ENCODE measurements at places on chromosomes 5 and 9.

DNA sequence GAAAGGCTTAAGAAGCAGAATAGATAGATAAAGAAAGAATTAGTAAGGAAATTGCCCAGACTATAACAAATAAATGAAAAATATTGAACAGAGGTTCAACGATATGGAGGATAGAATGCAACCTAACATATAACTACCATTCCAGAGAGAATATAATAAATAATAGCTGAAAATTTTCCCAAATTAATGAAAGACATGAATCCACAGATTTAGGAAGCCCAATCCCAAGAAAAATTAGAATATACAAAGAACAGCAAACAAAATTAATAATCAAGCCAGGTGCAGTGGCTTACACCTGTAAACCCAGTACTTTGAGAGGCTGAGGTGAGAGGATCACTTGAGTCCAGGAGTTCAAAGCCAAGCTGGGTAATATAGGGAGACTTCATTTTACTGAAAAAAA lies 27.8 kb upstream of the FNIP1 start:
- no peak for DNase-seq

DNA sequence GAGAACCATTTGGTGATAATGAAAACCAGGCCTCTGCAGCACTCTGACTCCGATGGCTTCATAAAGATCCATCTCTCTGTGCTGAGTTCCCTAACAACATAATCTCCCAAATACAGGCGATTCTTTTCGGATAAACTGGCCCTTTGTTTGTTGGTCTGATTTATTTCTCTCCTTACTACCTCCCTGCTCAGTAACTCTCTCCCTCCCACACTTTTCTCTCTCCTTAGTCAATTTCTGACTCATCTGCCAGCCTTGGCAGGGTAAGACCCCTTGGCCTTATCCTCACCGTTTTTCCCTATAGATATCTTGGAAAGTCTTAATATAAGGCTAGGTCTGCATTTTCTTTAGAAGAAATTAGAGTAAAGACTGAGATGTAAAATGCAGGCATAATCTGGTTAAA lies 128.7 kb downstream of the BRINP1 start:
- no peak for DNase-seq

DNA sequence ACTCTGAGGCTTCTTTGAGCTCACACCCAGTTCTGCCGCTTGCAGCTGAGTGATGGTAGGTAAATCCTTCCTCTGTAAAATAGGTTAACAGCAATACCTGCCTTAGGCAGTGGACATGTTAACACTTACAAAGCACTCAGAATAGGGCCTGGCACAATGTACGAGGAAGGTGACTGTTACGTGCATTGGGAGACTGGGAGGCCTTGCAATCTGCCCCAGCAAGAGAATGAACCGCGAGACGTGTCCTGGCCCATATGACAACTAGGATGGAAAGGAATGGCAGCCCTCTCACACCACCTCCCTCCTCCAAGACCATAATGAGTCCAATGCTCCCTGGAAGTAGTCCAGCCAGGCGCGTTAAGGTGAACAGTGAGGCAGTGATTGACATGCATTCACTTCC lies 23.1 kb upstream of the AKNA start:
- DNase-seq = no peak

GRCh38 chr5:172835290-172835993 lies 1.4 kb downstream of the ERGIC1 start:
- DNase-seq = no peak

GRCh38 chr9:89340332-89340731 lies 22.0 kb downstream of the SECISBP2 start:
- no peak for DNase-seq

DNA sequence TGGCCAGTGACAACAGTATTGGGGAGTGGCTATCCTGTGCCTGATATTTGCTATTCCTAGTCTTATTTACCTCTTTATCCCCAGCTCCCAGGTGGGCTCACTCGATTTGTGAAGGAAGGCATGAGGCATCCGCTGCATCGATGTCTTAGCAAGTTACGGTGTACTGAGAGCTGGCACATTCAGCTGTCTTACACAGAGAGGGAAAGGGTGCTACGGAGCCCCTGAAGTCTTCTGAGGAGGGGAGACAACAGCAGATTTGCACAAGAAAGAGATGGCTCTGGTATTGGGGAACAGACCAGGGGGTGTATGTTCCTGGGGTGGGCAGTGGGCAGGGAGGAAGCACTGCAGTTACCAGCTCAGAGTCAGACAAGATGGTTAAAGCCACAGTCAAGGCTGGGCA lies 172.6 kb downstream of the FGF18 start:
- DNase-seq = no peak

GRCh38 chr5:78213799-78214198 lies 80.7 kb downstream of the AP3B1 start:
- DNase-seq = no peak

- no peak for DNase-seq
Observed at GRCh38 chr9:12141422-12141821, 551.8 kb upstream of the TYRP1 start.

GRCh38 chr5:133251296-133252132 lies 199.7 kb downstream of the HSPA4 start:
- no peak for DNase-seq

DNA sequence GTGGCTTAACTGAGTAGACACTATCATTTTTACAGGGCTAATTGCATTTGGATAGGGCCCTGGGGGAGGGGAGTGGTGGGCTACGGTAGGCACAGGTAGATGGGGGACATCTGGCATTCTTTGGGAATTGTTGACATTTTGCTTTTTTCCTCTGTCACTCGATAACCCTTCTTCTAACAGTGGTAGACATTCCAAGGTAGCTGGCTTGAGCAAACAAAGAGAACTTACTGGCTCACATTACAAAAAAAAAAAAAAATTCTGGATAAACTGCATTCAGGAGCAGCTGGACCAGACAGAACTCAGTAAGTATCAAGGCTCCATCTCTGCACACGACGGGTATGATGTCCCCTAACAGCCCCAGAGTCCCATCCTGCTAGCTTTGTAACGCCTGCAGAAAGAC lies 585.2 kb downstream of the ZNF608 start:
- DNase-seq = no peak

DNA sequence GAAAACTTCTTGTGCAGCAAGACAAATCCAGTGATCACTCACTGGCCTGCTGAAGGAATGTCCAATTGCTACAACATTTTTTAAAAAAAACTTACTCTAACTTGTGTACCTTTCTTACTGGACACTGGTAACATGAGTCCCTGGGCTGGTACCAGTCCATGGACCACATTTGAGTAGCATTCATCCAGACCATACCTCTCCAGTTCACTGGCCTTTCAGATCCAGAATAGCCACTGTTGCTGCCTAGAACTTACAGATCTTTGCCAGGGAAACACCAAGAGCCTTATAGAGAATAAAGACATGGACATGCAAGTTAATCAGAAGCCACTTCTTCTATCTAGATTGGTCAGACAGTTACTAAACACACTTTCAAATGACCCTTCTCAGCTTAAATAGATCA lies 185.3 kb downstream of the TLE4 start:
- DNase-seq = no peak

DNA sequence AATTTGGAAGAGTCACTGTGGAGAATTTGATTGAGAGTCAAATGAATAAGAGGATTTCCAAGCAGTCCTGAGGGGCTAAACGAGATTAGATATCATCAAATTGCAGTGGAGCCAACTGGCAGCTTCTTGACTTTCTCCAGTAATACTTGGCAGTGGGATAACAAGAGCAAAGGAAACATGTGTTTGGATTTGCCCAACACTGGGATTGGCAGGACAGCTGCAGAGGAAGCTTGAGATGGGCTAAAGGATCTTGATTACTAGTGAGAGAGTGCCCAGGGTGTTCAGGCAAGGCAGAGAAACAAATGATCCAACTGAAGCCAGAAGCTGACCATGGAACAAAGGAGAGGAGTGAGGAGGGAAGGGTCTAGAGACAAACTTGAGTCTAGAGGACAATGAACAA lies 356.0 kb upstream of the ISL1 start:
- no peak for DNase-seq

DNA sequence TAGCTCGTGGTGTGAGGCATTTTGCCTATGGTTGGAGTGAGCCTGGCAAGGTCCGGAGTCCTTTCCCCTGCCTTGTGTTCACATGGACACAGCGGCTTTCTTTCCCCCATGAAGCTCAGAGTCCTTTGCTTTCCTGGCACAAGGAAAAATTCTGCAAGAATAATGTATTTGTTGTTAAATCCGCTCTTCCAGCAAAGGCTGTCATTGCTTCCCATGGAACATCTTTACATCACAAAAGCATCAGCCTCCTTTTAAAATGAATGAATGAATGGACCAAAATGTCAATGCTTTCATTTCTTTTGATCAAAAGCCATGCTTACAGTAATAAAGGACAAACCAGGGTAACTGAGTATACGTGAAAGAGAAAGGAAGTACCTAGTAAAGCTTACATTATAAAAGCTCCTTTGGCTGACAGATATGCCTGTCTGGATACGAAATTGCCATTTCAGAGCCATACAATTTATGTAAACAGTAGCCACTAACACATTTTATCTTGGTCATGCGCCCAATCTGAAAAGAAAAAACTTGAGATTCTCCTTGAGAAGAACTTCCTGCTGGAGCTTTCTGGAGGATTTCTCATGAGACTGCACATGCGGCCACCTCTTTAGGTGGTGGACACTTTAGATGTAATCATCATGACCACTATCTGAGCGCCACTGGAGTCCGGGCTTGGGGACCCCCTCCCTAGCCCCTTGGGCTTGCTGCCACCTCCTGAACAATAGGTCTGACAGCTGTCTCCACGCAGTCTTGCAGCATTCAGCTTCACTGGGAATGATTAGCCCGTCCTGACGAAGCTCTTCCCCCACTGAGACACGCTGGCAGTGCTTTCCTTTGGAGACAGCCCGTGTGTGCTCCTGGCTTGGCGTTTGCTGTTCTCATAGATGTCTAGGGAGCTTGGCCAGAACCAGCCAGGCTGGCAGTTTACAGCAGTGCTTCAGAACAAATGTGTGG lies 355.9 kb downstream of the ADAMTS6 start:
- no peak for DNase-seq

- DNase-seq = peak; percentile 58
Observed at GRCh38 chr9:129278391-129279237, 100.6 kb upstream of the IER5L start.

DNA sequence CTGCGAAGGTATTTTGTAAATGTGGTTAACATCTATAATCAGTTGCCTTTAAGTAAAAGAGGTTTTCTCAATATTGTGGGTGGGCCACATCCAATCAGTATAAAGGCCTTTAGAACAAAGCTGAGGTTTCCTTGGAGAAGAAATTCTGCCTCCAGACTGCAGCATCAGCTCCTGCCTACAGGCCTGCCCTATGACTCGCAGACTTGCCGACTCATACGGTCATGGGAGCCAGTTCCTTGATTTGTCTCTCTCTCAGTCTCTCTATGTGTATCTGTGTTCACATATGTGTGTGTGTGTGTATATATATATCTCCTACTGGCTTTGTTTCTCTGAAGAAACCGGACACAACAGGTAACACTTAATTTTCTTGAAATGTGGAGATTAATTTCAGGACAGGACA lies 45.3 kb downstream of the SLC36A1 start:
- no peak for DNase-seq

GRCh38 chr5:120923026-120923425 lies 458.9 kb downstream of the PRR16 start:
- DNase-seq = no peak

GRCh38 chr5:8474569-8474930 lies 605.6 kb downstream of the MTRR start:
- DNase-seq = no peak

- DNase-seq = no peak
Observed at GRCh38 chr5:68435611-68436010, 220.1 kb downstream of the PIK3R1 start.

GRCh38 chr9:136674786-136675349 lies 12.2 kb downstream of the EGFL7 start:
- no peak for DNase-seq
